ENCODE measurements at places on chromosomes 7 and 10. TPM values are rescaled to one million over a fixed set of nuclear protein-coding genes. Genes with fewer than 3 reads are reported as not detected.

DNA sequence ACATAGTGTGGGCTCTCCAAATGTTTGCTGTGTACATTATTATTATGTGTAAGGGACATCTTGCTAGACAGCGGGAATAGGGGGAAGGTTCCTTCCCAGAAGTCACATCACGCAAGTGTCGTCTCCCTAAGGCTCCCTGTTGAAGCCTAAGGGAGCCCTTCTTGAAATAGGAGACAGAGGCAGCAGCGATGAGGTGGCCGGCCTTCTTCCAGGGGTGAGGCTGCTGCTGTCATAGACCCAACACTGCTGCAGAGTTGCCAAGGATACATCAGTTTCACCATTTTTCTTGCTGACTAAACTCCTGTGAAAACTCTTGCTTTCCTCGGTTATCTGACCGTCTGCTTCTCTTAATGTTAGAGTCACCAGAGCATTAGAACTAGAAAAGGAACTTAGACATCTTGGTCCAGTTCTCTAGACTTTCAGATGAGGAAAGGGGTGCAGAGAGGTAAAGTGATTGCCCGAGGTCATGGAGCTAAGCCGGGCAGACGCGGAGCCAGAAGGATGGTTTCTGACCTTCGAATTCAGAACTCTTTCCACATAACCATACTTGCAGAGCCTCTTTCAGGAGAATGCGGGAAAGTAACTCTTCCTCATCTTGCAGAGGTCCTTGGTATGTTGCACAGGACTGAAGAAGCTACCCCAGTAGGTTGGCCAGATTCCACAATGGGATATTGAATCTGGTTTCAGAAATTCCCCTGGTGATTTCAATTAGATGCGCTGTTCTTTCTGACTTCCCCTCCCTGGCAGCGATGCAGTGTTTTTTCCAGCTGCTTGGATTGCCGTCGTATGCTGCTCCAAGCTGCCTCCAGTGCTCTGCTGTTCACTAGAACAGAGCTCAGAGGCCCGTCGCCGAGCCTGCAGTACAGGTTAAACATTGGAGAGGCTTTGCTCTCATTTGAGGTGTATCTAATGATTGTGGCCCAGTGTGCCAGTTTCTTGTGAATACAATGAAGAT lies 217.1 kb downstream of the CAMK1D start:
- DNase-seq, result no peak

- DNase-seq, result no peak
Observed at GRCh38 chr7:135147899-135148721, at the start of gene TMEM140. Gene TMEM140, plus strand, starts transcription at chr7:135148072. Its CDS starts 16,370 bp downstream, at chr7:135164442.

DNA sequence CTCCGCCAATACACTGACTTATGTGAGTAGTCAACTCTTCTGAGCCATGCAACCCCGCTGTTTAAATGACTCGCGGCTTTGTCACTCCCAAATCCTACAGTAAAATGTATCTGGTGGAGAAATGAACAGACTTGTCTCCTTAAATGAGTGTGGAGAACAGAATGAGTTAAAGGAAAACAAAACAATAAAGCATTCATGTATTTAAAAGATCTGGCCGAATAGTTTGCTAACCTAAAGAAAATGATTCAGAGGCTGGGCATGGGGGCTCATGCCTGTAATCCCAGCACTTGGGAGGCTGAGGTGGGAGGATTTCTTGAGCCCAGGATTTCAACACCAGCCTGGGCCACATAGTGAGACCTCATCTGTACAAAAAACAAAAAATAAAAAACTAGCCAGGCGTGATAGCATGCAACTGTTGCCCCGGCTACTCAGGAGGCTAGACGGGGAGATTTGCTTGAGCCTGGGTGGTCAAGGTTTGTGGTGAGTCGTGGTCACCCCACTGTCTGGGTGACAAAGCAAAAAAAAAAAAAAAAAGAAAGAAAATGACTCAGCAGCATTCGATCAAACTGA lies 86.5 kb upstream of the PFKP start:
- no peak for DNase-seq

GRCh38 chr7:28988091-28988490 lies 30.0 kb upstream of the TRIL start:
- DNase-seq, result no peak

DNA sequence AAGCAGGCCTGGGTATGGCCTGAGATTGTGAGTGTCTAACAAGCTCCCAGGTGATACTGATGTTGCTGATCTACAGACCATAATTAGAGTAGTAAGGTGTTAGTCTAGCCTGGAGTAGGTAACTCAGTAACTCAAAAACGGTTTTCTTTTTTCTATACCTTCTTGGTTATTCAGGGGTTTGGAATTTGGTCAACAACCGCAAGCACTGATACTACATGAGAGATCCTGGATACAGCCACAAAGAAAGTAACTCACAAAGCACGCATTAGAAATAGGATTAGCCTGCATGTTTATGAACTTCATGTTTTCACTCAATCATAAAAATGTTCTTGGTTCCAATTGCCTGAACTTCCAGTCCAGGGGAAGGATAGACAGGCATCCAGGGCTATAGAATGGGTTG lies 803.5 kb downstream of the MAGI2 start:
- no peak for DNase-seq

- no peak for DNase-seq
Observed at GRCh38 chr7:140876519-140877248, 48.0 kb downstream of the BRAF start.

- DNase-seq, result no peak
Observed at GRCh38 chr7:132789281-132789680, 213.0 kb upstream of the PLXNA4 start.

The NRAP gene
- 1,196 TPM for total RNA-seq

The PIK3CG gene
- total RNA-seq, result 2.3 TPM

The OPN1SW gene
- total RNA-seq, result not detected

All from heart left ventricle (tissue), 16 donors.